Coronary artery (tissue), 2 donors: ENCODE measurements at places on chromosomes 3 and 15.

DNA sequence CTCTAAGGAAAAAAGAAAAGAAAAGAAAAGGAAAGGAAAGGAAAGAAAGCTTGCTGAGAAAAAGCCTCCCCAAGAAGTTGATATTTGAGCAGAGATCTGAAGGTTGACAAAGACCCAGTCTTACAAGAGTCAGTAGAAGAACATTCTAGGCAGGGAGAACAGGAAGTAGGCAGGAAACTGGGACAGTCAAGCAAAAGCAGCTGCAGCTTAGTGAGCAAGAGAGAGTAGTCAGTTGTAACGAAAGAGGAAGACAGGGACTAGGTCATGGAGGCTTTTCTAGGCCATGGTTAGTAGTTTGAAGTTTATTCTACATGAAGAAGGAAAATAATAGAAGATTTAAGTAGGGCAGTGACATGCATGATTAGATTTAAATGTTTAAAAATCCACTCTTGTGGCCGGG is 31.8 kb upstream of the KLHL6 start:
- DNase-seq: no peak

DNA sequence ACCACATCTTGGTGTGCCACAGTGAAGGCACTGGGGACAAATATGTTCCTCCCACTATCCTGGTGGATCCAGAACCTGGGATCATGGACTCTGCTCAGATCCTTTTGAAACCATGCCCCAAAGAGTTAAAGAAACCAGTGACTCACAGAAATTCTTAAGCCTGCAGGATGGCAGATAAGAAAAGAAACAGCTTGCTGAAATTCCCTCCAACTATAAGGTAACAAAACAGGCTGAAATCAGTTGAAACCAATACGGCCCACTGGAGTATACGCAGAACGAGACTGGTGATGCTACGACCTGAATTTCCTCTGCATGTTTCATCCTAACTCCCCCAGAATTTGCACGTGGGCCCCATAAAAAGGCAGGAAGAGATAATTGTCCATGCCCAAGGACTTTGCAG is 209.6 kb downstream of the TJP1 start:
- no peak for DNase-seq

DNA sequence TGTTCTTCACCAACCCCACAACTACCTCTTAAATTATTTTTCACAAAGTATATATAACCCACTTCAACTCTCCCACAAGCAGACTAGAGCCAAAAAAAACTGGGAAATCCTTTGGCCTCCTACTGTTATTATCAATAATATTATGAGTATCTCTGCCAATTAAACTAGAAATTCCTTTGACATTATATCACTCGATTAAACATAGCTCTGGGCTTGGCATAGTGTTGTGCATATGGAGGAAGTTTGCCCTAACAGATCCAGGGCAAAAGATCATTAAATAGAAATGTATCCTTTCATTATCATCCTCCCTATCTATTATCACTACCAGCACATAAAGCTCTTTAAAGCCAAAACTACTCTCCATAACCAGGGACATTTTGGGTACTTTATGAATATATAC is 74.9 kb downstream of the OSBPL10 start:
- no peak for DNase-seq

- no peak for DNase-seq
Observed at GRCh38 chr15:40082195-40082883, 26.3 kb downstream of the BMF start.

DNA sequence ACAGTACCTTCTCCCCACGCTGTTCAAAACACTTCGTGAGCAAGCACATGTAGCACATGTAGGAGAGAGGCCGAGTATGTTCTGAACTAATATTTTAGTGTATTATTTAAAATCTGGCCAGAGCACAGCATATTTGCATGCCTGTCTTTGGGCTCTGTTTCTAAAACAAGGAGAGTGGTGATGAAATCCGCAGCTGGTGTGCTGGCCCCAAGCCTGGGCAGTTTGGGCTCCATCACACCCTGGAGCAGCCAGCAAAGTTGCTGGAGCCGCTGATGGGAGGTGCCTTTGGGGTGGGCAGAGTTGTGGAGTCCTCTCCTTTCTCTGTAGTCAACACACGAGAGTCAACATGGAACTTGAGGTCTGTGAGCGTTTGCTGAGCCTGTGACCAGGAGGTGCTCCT is 116.6 kb downstream of the SLCO3A1 start:
- peak; percentile 84 for DNase-seq

- DNase-seq: no peak
Observed at GRCh38 chr15:45948181-45948621, 313.4 kb downstream of the SQOR start.

- DNase-seq: peak; percentile 24
Observed at GRCh38 chr15:71792521-71792920, 17.8 kb upstream of the NR2E3 start.

GRCh38 chr15:24919446-24919845 is 35.3 kb upstream of the SNRPN start:
- no peak for DNase-seq

DNA sequence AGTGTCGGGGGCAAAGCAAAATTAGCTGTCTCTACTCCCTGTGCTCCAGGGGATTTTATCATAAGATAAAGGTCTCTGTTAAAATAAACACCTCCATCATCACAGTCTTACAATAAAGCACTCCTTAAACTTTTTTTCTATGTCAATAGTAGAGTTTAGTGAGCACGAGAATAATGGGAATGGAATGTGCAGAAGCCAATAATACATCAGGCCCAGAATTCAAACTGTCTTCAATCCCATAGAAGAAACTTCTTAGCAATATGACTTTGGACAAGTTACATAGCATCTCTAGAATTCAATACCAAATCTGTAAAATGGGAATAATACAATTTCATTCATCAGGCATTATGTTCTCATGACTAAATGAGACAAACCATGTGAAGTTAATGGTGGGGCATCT is 49.0 kb upstream of the EPHA3 start:
- DNase-seq: no peak

DNA sequence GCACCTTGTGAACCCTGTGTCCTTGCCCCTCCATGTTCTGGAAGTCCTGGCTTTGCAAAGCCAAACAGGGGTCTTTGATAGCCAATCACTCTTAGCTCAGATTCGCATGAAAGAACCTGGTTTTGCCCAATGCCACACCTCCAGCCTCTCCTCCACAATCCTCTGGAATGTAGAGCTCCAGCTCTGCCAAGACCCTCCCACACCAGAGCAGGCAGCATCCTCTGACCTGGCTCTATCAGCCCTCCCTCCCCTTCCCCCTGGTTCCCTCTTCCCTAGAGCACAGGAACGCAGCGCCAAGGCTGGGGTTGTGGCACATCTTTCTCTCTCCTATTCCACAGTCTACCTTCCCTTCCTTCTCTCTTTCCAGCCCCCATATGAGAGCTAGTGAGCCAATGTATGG is 133.3 kb downstream of the RPLP1 start:
- no peak for DNase-seq

DNA sequence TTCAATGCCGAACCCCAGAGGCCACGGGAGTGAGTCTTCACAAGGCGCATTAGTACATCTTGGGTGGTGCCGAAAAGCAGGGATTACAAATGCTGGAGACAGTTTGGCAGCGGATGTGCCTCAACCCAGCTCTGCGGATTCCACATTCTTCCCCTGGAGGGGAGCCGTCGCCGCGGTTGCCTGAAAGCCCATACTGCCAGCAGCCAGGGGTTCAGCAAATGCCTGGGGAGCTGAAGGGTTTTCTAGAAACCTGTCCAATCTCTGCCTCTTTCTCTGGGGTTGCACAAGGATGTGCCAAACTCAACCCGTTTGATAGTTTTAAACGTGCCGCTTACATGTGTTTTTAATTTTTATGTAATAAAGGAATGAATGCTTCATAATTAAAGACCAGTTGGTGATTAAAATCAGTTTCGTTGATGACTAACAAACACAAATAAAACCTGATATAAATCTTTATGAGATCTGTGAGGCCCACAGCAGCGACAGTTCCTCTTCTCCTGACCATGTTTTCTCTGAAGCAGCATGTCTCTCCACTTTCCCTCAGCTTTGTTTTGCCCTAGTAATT is 74.6 kb upstream of the LEKR1 start:
- DNase-seq: no peak

DNA sequence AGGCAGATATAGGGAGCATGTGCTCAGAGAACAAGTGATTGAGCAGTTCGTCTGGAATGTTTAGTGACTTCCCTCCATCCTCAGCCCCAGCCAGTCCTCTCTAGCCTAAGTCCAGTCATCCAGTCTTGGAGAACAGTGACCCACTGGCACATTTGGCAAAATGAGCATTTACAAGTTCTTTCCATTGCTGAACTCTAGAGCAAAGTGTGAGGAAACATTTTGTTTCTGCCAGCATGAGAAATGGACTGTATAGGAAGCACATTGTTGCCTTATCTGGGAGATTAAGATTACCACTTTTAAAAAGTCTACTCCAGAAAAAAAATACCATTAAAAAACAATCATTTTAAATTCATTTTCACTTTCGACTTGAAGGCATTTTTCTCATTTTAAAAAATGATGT is 353.6 kb downstream of the SHQ1 start:
- DNase-seq: no peak

GRCh38 chr3:101996832-101997231 is 147.5 kb downstream of the NFKBIZ start:
- no peak for DNase-seq

GRCh38 chr3:147336543-147337278 is 69.6 kb downstream of the ZIC4 start:
- DNase-seq: no peak

DNA sequence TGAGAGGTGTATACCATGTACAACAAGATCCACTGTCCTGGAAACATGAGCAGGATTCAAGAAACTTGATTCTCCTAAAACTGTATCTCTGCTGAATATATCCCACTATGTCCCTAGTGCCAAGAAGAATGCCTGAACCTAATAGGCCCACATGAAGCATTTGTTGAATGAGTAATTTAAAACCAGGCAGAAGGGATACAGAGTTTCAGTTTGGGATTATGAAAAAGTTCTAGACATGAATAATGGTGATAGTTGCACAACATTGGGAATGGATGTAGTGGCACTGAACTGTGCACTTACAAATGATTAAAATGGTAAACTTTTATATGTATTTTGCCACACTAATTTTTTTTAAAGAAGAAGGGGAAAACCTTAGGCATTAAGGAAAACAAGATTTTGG is 261.1 kb downstream of the IL5RA start:
- DNase-seq: no peak

- no peak for DNase-seq
Observed at GRCh38 chr3:117409701-117410459, 700.3 kb downstream of the TUSC7 start.

GRCh38 chr3:156388497-156389448 is 166.1 kb downstream of the SSR3 start:
- DNase-seq: no peak
